ENCODE measurements at places on chromosomes 16 and 17.

DNA sequence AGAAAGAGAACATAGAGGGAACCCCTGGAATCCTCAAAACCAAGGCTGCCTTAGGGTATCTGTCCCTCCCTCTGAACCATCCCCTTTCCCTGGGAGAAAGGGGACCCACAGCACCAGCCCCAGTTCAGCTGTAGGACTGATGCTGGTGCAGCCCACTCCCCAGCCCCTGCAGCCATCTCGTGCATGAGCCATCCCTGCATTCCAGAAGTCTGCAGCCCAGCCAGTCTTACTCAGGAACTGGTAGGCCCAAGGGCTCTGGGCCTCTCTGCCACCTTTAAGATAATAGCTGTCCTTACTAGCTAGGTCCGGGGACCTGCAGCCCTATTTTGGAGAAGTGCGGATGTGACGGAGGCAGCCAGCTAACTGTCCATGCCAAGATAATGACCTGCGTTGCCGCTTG, 6.0 kb upstream of the EVPL start:
- DNase-seq: no peak

DNA sequence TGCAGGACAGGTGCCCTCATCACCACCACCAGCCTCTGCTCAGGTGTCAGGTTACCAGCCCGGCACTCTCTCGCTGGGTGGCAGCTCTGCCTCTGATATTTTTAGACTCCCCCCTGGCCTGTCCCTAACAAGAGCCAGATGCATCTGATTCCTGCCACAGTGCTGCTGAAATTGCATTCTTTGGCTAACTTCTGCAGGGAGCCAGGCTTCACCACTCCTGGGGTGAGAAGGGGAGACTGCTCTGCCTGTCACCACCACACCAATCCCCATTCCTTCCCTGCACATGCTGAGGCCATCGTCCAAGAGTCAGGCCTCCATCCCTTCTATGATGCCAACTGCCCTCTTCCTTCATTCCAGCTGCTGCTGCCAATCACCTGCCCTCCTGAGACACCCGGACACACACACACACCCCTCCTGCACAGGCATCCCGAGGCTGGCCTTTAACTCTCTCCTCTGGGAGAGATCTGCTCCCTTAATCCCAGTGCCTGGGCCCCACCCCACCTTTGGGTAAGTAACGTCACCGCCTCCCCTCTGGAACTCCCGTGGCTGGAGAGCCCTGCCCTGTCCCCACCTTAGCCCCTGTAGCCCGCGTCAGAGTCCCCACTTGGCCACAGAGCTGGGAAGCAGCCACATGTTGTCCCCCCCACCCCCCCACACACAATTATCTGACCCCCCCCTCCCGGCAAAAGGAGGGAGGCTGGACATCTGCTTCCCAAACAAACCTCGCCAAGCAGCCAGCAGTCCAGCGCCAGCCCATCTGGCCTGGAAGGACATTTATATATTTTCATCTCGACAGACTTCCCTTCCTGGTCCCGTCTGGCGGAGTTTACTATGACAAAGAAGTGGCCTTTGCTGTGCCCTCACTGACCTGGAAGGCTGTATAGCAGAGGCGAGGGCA, 2.8 kb downstream of the EMP2 start:
- DNase-seq: peak; percentile 65

GRCh38 chr17:56779322-56779721, 54.4 kb downstream of the C17orf67 start:
- no peak for DNase-seq

- no peak for DNase-seq
Measured at GRCh38 chr17:73603971-73604370, 40.3 kb downstream of the SDK2 start.

DNA sequence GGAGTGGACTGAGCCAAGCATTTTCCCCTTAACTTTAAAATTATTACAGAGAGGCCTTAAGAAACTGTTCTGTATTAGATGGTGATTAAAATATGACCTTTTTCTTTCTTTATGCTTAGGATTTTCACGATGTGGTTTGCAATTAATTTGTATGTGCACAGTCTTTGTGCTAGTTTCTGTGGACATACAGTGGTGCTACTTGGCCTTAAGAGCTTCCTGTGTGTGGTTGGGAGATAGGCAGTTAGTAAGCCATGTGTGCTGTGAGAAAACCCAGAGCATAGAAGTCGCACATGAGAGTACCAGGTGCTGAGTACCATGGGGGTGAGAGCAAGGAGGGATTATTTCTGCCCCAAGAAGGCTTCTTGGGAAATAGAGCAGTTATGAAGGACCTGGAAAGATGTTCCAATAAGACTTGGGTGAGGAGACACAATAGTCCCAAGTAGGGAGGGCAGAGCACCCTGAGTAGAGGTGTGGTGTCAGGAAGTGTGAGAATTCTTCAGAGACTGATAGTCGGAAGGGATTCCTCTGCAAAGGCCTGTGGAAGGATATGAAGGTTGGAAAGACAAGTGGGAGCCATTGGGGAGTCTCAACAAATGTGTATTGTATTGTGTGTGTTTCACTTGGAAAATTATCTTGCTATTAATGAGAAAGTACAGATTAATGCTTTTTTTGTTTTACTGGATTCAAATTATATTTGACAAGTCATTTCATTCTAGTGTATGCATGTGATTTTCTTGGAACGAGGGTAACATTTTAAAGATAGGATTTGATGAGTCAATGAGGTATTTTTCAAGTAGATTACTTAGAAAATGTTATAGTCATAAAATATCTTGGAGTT, 239.9 kb downstream of the PRKCA start:
- DNase-seq: peak; percentile 35

DNA sequence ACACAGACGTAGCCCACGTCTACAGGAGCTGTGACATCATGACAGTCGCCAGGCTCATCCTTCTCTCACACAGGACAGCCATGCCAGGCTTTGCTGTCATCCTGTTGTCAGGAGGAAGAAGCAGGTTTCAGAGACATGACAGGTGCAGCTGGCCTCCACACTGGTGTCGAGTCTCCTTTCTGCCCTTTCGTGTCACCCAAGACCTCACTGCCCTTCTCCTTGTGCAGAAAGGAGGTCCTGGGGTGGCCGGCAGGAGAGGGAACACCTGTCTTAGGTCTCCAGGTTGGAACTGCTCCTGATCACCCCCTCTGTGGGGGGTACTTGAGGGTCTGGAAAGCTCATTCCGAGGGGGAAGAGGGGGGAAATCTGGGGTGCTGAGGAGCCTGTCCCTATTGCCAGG, 41.6 kb upstream of the IRF8 start:
- no peak for DNase-seq

- no peak for DNase-seq
Measured at GRCh38 chr17:28470266-28470913, 3.1 kb upstream of the SLC13A2 start.

DNA sequence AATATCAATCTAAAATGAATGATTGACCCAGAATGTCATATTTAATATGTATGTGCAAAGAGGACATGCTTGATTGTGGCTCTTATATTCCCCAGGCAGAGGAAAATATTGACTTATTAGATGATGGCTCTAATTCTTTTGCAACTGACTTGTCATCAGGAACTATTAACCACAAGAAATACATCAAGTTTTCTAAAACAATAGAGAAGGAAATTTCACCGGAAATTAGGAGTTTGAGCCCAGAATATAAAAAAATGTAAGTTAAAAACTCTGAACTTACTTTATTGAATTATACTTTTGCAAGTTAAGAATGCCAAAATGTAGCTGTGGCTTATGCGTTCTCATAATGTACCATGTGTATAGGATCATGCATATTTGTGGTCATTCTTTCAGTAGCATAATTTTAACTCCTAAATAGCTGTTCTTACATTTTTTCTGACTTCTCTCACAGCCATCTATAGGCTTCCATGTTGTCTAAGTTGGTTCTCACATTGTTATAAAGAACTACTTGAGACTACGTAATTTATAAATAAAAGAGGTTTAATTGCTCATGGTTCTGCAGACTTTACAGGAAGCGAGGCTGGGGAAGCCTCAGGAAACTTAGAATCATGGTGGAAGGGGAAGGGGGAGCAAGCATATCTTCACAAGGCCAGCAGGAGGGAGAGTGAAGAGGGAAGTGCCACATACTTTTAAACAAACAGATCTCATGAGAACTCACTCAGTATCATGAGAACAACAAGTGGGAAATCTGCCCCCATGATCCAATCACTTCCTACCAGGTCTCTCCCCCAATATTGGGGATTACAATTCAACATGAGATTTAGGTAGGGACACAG, 11.6 kb downstream of the EFCAB13 start:
- no peak for DNase-seq

DNA sequence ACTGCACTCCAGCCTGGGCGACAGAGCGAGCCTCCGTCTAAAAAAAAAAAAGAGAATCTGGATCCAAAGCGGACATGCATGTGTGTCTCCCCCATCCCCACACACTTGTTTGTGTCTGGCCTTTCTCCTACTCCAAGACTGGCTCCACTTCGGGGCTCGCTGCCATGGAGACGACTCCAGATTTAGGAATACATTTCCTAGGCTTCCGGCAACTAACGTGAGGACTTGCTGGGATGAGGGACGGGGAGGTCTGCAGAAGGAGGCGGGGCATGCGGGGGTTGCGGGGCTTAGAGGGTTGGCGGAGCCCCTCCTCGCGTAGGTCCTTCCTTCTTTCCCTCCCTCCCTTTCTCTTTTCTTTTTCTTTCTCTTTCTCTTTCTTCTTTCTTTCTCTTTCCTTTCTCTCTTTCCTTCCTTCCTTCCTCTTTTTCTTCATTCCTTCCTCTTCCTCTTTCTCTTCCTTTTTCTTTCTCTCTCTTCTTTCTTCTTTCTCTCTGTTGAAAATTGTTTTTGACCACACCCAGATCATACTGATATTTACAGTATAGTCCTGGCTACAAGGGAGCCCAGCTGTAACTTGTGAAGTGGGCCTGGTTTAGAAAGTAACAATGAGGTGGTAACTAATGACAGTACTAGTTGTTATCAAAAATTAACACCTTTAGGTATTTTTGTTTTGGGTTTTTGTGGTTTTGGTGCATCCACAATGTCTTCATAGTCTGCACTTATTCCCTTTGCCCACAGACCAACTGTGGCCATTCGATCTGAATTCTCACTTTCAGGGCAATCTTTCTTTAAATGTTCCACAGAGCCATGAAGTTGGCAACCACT, 25.2 kb downstream of the MIS12 start:
- no peak for DNase-seq
